ENCODE measurements at places on chromosomes 13 and 19. TPM values are rescaled to one million over a fixed set of nuclear protein-coding genes. Genes with fewer than 3 reads are reported as not detected.

The NLRP5 gene
- not detected for total RNA-seq

The SF3A2 gene
- 143 TPM for total RNA-seq

The LILRA1 gene
- not detected for total RNA-seq

The ZNF324B gene
- total RNA-seq = 12.8 TPM

The MBD3L1 gene
- total RNA-seq = not detected

The HMGB1 gene
- 591 TPM for total RNA-seq

The BICRA gene
- 15.3 TPM for total RNA-seq

The CCNA1 gene
- 1.2 TPM for total RNA-seq

The SIAH3 gene
- not detected for total RNA-seq

The KCTD12 gene
- 2.9 TPM for total RNA-seq

The SIGLECL1 gene
- not detected for total RNA-seq

The LRP3 gene
- total RNA-seq = 2.8 TPM

The BST2 gene
- total RNA-seq = 271 TPM

All from GM12878 (cell line).